ENCODE measurements at places on chromosomes 4 and X.

DNA sequence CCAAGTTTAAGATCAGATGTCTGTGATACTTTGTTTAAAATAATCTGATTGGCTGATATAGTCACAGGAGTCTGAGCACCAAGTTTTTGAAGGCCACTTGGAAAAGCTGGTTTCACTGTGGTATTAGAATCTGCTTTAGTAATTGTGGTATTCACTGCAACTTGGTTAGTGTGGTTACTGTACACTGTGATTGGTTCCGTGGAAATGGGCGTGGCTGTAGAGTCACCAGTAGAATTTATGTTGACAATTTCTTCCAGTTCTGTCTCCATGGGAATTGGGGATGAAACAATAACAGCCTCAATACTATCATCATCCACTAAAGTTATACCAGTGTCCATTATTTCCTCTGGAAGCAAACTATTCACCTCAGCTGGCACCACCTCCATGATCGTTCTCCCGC is 26.2 kb downstream of the LIN54 start:
- DNase-seq, result no peak

DNA sequence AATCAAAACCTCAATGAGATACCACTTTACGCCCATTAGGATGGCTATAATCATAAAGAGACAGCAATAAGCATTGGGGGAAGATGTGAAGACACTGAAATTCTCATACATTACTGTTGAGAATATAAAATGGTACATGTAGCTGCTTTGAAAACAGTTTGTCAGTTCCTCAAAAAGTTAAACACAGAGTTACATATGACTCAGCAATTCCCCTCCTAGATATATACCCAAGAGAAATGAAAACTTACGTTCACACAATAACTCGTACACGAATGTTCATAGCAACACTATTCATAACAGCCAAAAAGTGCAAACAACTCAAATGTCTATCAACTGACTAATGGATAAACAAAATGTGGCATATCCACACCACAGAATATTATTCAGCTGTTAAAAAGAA is 36.6 kb downstream of the PHF8 start:
- DNase-seq, result no peak

- DNase-seq, result no peak
Observed at GRCh38 chr4:20443015-20443805, 191.5 kb downstream of the SLIT2 start.

- no peak for DNase-seq
Observed at GRCh38 chr4:15691346-15692135, 9.9 kb downstream of the FAM200B start.

GRCh38 chrX:109654516-109655109 is 29.6 kb upstream of the KCNE5 start:
- no peak for DNase-seq

- no peak for DNase-seq
Observed at GRCh38 chrX:19019996-19020395, 36.1 kb upstream of the PHKA2 start.

GRCh38 chrX:131985526-131986049 is 37.5 kb upstream of the STK26 start:
- DNase-seq, result no peak

- DNase-seq, result no peak
Observed at GRCh38 chrX:133983974-133984845, 1.2 kb downstream of the GPC3 start.

- no peak for DNase-seq
Observed at GRCh38 chr4:80042821-80043220, 30.2 kb downstream of the ANTXR2 start.

- DNase-seq, result no peak
Observed at GRCh38 chr4:55127521-55127920, 2.1 kb upstream of the KDR start.

DNA sequence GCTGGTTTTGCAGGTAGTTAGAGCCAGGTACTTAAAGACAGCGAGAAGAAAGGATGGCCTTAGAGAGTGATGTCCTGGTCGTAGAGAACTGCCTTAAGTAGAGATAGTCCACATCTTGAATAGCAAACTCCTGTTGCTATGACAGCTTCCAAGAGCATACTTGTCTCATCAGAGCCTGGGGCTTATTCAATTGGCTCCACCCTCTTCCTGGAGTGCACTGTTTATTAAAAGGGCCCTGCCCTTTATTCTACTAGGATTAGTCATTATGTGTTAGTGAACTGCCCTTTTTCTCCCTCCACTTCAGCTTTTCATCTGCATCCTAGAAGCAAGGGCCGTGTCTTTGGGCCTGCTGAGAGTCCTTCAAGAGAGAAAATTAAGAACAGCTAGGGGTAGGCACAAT is 94.5 kb upstream of the EOLA2 start:
- DNase-seq, result no peak
